ENCODE measurements at places on chromosomes 13 and 19. TPM values are rescaled to one million over a fixed set of nuclear protein-coding genes. Genes with fewer than 3 reads are reported as not detected.

Gene FGF21
- total RNA-seq, result not detected

DNA sequence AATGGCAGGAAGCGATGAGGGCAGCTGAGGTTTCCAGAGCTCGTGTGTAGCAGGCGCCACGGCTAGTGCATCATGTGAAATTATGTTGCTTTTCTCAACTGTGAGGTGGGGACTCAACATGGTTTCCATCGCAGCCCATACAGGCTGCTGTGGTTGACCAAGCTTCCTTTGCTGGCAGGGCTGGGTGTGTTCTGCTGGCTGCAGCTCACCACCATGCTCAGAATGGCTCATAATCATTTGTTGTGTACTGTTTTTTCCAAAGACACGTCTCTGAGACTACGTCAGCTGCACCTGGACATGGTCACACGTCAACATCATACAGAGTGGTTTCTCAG, 16.1 kb upstream of the RASA3 start:
- no peak for DNase-seq

DNA sequence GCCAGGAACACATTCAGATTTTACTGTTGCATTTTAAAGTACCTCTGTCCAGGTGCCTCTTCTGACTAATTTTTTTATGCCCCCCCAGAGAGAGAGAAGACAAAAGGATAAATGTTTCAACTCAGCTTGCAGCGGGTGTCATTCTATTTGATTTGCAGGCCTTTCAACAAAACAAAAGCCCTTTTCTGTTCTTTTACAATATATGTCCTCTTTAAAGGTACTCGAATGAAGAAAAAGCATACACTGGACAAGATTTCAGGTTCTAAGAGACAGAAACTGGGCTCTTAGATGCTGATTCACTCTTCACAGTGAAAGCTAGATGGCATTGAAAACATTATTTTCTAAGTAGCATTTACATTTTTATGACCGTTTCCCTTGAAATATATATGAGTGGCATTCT, 2.9 kb upstream of the FRY start:
- no peak for DNase-seq

DNA sequence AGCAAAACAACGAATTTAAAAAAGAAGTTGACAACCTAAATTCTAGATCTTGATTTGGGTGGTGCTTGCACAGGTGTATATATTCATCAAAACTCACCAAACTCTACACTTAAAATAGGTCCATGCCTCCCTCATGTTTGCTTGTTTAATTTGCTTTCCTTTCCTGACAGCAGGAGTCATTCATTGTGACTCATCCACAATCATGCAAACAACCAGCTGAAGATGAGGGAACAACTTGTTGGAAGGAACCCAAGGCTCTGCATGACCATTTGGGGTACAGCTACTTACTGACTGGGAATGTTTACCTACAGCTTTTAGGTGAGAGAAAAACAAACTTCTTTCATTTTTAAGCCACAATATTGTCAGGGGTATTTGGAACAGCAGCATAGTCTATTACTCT, 96.6 kb downstream of the RXFP2 start:
- DNase-seq, result peak; percentile 66

GRCh38 chr19:35859414-35859813, 2.7 kb downstream of the KIRREL2 start:
- no peak for DNase-seq

DNA sequence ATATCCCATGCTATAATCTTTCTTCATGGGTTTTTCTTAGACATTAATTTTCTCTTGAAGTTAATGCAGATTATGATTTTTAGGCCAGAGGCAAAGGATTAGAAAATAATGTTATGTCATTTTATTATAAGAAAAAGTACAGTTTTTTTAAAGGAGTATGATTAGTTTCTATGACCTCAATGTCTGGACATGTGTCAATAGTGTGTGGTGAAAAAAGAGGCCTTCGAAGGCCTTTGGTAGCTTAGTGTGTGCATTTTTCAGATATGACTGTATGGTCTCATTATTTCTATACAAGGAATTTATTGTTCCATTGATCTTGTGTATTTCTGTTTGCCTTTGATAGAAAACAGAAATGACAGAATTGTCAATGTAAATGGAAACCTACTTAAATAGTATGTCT, 195.6 kb downstream of the GPC5 start:
- no peak for DNase-seq

DNA sequence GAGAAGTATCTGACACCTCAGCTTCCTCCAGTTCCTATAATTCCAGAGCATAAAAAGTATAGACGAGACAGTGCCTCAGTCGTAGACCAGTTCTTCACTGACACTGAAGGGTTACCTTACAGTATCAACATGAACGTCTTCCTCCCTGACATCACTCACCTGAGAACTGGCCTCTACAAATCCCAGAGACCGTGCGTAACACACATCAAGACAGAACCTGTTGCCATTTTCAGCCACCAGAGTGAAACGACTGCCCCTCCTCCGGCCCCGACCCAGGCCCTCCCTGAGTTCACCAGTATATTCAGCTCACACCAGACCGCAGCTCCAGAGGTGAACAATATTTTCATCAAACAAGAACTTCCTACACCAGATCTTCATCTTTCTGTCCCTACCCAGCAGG, 3.1 kb downstream of the KLF5 start:
- DNase-seq, result no peak
